CD4-positive, alpha-beta T cell treated with Interleukin-1 beta for 1 hour (primary cell): ENCODE measurements at places on chromosomes 16 and 17.

- DNase-seq = peak; percentile 69
These were observed at the start of gene CACNB1 for GRCh38 chr17:39197380-39198185. Gene CACNB1, minus strand, starts transcription at chr17:39197669. Its CDS starts 174 bp downstream, at chr17:39197495.

DNA sequence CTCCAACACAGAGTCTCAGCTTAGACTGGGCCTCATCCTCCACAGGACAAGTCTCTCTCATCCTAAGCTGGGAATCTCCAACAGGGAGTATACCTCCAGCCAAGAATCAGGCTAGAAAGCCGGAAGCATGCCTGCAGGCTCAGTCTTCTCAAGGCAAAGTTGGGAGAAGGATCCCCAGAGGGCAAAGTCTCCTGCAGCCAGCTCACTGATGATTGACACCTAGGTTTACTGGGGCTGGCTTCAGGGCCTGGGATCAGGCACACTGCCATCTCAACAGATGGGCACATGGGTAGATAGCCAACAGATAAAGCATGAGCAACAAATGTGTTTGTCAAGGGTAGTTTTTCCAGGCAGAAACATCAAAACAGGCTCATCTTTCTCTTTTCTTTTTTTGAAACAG, 56.1 kb upstream of the TOX3 start:
- no peak for DNase-seq

- DNase-seq = no peak
These were observed 32.8 kb upstream of the RCVRN start for GRCh38 chr17:9937901-9938300.

DNA sequence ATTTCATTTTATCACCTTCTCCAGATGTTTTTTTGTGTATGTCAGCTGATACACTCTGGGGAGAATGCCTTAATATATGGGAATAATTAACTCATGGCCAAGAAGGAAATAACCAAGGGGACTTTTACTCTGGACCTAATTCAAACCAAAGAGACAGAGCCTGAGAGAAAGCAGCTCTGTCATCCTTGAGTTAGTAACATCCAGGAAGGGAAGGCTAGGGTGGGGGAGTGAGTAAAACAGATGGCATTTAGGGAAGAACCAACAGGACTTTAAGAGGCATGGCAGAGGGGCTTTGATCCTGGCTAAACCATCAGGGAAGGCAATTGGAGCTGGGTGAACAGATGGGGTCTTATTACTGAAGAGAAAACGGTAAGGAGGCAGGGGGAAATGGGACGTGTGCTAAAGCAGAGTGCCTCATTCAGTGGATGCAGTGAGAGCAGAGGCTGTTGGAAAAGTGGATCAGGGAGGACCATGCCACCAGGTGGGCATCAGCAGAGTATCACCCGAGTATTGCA, 2.5 kb upstream of the SMPD3 start:
- no peak for DNase-seq

- DNase-seq = no peak
These were observed 29.2 kb upstream of the CBFA2T3 start for GRCh38 chr16:89006036-89006752.

GRCh38 chr16:89246903-89247733, 29.6 kb downstream of the ZNF778 start:
- DNase-seq = peak; percentile 92

- no peak for DNase-seq
These were observed 8.8 kb upstream of the TRAP1 start for GRCh38 chr16:3726021-3726687.

- DNase-seq = no peak
These were observed 12.0 kb downstream of the TMEM186 start for GRCh38 chr16:8785408-8785807.

- DNase-seq = no peak
These were observed 6.2 kb downstream of the ATP6V0D1 start for GRCh38 chr16:67474551-67475455.

GRCh38 chr17:82402865-82403264, 15.3 kb upstream of the HEXD start:
- no peak for DNase-seq

DNA sequence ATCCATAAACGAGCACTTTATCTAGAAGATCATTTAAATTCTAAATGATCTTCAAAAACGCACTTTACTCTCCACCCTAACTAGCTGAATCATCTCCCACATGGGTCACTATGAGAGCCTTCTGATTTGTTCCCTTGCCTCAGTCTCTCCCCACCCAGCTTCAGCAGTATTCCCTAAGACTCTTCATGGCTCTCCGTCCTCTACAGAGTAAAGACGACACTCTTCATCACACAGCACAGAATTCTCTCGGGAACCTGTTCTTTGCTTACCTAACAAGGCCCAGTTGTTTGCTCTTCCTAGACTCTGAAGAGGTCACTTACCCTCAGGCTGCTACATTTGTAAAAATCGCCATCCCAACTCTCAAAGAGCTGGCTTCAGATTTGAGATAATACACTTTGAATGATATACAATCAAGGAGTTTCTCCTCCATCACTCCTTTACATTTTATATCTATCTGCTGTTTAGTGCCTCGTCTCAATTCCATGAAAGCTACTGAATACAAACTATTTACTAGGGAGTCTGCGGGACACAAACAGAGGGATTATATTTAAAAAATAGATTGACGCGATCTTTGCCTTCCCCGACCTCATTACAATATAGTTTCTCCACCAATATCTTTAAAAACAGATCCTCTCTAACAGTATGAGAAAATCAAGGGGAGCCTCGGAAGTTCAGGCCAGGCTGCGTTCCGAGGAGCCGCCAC, 511 bp upstream of the LIG3 start:
- DNase-seq = no peak

- no peak for DNase-seq
These were observed 149.8 kb upstream of the MAF start for GRCh38 chr16:79750311-79750710.

DNA sequence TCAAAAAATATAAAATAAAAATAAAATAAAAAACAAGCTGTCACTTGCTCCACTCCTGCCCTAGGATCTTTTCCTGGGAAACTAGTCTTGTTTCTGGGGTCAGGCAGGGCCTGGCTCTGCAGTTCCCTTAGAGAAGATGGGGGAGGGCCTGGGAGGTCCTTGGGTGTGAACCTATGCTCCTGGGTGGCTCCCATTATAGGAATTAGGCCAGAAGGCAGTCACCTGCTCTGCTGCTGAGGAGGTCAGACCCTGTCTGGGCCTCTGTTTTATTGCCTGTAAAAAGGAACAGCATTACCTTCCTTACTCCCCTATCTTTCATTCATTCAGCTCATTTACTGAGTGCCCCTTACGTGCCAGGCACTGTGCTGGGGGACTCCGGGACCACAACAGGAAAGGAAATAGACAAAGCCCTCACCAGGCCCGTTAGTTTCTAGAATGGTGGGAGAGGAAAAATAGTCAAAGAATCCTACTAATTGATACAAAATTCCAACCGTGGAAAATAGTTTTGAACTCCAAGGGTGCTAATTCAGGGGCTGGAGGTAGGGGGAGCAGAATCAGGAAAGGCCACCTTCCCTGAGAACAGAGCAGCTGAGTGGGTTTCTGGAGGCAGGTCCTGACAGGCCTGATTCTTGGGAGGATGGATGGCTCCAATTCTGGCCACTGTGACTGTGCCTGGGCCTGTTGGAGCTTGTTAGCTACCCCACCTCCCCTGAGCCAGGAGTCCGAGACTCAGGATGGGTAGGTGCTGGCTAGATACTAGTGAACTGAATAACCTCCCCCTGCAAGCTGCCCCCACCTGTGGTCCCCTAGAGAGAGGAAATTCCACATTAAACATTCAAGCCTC, 1.3 kb upstream of the SLC46A1 start:
- no peak for DNase-seq

- no peak for DNase-seq
These were observed 83.7 kb downstream of the DNAH17 start for GRCh38 chr17:78493450-78493849.

- no peak for DNase-seq
These were observed 60.7 kb upstream of the SREBF1 start for GRCh38 chr17:17897442-17897841.

DNA sequence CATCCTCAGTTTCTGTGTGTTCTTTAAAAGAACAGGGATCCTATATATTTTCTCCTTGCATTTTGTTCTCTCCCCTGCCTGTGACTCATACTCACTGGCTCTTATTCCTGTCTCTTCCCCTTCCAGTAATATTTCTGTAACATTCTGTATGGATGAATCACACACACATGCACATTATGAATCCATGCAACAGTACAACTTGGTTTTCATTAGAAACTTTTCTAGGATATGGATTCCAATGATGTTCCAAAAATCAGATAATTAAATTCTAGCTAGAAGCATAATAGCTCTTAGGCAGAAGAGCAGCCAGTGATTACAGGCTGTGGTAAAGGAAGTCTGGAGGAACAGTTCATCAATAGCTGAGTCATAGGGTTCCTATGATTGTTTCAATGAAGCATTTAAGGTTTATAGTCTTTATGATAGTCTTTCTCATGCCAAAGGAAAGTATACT, 119.6 kb upstream of the PMFBP1 start:
- no peak for DNase-seq

GRCh38 chr16:77928096-77928495, 94.3 kb upstream of the CLEC3A start:
- DNase-seq = no peak

DNA sequence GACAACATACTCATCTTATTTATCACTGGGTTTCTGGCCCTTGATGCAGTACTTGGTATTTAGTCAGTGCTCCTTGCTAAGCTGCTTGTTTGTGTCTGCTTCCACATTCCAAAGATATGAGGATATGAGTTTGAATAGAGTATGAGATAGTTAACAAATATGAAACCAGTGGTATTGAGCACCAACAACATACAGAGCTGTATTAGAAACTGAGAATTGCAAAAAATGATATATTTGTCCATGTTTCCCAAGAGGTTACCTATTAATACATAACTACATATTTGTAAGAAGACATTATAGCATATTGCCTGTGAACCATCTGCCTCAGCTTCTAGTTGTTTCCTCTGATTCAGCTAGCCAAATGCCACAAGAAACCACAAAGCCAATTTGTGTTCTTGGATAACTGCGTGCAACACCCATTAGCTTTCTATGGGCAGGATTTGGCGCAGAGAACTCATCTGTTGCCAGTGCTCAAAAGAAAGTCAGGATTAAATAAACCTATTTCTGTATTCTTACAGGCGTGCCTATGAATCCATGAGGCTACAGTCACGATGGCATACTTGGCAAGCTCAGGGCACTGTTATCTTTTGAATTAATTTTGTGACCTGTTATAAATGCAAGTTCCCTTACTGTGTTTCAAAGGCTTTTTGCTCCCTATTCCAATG, 194.4 kb downstream of the MAP2K6 start:
- DNase-seq = no peak

DNA sequence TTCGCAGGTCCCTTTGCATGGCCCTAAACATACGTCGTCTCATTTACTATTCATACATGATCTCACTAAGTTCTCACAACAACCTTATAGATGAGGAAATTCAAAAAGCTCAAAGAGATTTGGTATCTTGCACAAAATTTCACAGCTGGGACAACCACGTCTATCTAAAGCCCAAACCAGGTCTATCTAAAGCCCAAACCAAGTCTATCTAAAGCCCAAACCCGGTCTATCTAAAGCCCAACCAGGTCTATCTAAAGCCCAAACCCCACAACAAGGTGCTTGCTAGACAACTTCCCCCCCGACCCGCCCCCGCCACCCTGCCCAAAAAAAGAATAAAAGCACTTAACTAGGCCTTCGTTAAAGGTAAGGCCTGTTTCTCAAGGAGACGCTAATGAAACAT, 174.9 kb downstream of the VPS53 start:
- DNase-seq = no peak

DNA sequence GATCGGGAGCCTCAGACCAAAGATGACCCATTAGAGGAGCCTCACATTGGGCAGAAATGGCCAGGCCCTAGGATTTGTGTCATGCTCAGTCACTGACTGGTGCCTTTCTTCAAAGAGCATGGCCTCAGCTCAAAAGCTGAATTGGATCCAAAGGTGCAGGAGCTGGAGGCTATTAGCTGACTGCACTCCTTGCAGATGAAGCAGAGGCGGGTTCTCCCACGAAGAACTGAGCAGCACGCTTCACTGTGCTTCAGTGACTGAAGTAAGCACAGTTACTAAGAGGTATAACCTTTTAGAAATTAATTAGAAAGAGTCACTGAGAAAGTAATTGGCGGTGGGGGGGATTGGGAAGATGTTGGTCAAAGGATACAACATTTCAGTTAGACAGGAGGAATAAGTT, 18.7 kb upstream of the COX10 start:
- DNase-seq = no peak

DNA sequence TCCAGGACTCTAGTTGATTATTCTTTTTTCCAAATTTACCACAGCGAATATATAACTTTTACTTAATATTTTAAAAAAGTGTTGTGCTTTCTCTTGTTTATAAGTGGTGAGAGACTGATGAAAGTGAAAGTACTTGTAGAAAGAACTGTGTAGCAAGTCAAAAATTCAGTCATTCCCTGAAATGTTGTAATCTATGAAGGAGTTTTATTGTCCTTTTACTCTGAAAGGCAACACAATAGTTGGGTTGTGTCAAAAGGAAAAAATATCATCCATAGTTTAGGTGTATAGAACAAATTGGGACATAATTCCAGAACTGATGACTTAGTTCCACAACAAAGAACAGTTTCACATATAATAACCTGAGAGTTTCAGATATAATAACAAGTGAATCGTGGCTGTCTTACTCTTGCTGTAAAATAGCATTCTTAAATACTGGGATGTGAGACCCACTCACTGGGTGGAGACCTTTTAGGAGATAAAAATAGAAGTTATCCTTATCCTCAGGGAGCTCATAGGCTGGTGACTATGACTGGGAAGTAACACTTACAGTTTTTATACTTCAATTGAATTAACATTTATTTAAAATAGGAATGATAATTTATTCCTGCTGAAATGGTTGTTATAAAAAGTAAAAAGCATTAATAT, 20.6 kb downstream of the CYB5B start:
- no peak for DNase-seq

GRCh38 chr17:44188576-44189403, 2.0 kb downstream of the TMUB2 start:
- DNase-seq = no peak

DNA sequence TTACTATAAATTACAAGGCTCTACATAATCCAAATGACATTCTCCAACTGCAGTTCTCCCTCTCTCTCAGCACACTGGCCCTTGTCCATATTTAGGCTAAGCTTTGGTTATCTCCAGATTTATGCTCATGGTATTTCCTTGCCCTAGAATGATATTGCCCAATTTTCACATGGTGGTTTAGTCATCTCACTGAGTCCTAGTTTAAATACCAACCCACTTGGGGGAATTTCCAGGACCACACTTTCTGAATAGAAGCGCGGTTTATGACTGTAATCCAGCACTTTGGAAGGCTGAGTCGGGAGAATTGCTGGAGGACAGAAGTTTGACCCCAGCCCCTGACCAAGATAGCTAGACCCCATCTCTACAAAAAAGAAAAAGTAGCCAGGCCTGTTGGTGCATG, 280.1 kb upstream of the MON1B start:
- no peak for DNase-seq

GRCh38 chr17:65231662-65232335, 94.6 kb downstream of the RGS9 start:
- DNase-seq = peak; percentile 53
